Stimulated activated naive CD8-positive, alpha-beta T cell treated with anti-CD3 and anti-CD28 coated beads, Interleukin-15, Interleukin-2, amounts not matched to agents 100 U/mL and 50 U/mL, for 24 hours (primary cell): ENCODE measurements at places on chromosomes 1 and 21.

GRCh38 chr1:172147541-172147940 is 272.9 kb upstream of the C1orf105 start:
- DNase-seq, result no peak

- no peak for DNase-seq
Measured at GRCh38 chr1:22636353-22636752, at the start of gene C1QA. Gene C1QA (plus strand): TSS chr1:22636628. CDS start chr1:22637617, 989 bp downstream.

GRCh38 chr1:37404711-37405110 is 69.7 kb upstream of the ZC3H12A start:
- no peak for DNase-seq

GRCh38 chr1:231122143-231122542 is 39.7 kb upstream of the TRIM67 start:
- no peak for DNase-seq

- no peak for DNase-seq
Measured at GRCh38 chr1:107095647-107096046, 39.2 kb downstream of the PRMT6 start.

DNA sequence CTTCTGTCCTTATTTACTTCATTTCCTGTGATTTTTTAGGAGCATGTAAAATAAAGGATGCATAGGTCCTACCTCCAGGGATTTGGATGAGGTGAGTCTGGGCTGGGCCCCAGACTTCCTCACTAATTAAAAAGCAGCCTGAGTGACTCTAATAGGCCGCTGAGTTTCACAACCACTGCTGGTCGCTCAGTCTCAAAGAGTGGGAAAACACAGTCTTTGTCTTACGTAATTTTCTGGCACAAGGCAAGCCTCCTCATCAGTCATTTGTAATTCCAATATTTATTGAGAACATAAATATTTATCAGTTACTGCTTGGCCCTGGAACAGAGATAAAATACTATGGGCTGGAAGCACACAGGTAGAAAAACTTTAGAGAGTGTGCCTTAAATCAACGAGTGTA is 195.4 kb upstream of the RUNX1 start:
- no peak for DNase-seq

GRCh38 chr1:237183963-237184540 is 142.1 kb downstream of the RYR2 start:
- no peak for DNase-seq

- no peak for DNase-seq
Measured at GRCh38 chr1:68180441-68181164, 51.7 kb downstream of the WLS start.

GRCh38 chr1:119027759-119028158 is 39.6 kb upstream of the TBX15 start:
- no peak for DNase-seq
